ENCODE measurements at places on chromosomes 2 and 18.

GRCh38 chr2:43133336-43133707 lies 93.1 kb downstream of the ZFP36L2 start:
- DNase-seq = no peak

DNA sequence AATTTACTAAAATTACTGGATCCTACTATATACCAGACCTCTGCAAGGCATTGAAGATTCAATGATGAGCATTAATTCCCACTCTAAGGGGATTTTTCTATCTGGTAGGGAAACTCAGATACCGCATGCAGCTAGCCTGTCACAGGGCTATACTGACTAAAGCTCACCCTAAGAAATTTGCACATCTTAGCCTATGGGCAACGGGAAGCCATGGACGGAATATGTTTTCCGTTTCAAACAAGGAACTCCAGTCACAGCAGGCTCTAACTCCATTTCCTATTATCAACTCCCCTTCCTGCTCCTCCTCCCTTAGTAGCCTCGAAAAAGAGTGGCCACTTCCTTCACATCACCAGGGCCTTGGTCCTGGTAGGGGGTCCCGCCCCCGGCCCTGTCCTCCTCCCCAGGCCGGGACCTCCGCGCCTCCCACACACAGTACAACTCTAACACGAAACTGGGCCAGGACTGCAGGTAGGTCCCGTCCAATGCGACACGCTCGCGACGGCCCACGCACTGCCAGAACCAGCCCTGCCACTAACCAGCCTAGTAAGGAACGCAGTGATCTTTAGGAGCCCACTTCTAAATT lies 659 bp upstream of the COX5B start:
- no peak for DNase-seq

DNA sequence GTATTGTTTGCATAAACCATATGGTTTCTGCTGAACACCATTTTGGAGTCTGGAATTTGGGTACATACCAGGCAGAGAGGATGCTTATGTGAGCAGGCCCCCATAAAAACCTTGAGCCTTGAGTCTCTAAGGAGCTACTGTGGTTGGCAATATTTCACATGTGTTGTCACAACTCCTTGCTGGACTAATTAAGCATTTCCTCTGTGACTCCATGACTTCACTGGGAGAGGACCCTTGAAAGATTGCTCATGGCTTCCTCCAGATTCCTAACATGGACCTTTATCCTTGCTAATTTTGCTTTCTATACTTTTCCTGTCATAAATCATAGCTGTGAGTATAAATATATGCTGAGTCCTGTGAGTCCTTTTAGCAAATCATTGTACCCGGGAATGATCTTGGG lies 7.6 kb upstream of the COQ10B start:
- no peak for DNase-seq

DNA sequence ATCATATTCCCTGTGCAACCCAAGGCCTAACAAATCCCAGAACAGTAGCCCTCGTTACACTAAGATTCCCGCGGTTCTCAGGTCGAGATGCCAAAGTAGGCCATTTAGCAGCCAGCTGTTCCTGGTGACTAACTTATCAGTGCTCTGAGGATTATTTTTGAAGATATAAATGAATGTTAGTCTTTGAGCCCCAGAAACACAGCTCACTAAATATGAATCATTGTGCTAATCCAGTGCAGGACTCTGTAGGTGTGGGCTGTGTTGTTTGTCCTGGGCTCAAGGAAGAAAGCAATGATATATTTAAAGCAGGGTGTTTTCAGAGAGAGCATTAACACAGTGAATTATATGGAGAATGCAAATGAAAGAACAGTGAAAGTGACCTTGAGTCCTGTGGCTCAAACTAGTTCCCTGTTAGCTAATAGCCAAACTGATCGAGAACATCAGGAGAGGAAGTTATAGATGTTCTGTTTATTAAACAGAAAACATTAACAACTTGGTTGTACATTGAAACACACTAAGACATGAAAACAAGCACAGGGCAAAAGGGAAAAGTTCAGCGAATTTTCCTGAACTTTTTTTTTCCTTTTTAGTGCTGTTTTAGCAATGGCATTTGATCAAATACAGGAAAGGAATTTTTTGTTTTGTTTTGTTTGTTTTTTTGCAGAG lies 228.3 kb downstream of the RNF152 start:
- no peak for DNase-seq

- no peak for DNase-seq
Observed at GRCh38 chr2:206688990-206689389, 29.2 kb downstream of the DYTN start.

- DNase-seq = no peak
Observed at GRCh38 chr2:113053666-113054065, 999 bp upstream of the IL36B start.

DNA sequence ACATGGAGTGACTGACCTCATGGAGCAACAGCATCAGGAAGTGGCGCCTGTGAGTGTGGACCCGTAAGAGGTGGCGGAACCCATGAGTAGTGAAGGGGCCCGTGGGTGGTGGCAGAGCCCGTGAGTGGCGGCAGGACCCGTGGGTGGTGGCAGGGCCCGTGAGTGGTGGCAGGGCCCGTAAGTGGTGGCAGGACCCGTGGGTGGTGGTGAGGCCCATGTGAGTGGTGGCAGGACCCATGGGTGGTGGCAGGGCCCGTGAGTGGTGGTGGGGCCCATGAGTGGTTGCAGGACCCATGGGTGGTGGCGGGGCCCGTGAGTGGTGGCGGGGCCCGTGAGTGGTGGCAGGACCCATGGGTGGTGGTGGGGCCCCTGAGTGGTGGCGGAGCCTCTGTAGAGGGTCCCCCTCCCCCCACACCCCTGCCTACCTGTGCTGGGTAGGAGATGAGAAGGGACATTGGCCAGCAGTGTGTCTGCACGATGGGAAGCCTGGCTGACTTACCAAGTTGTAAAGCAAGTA lies 407.7 kb upstream of the SALL3 start:
- DNase-seq = no peak

- DNase-seq = no peak
Observed at GRCh38 chr2:99088017-99088416, 53.5 kb upstream of the C2orf15 start.

DNA sequence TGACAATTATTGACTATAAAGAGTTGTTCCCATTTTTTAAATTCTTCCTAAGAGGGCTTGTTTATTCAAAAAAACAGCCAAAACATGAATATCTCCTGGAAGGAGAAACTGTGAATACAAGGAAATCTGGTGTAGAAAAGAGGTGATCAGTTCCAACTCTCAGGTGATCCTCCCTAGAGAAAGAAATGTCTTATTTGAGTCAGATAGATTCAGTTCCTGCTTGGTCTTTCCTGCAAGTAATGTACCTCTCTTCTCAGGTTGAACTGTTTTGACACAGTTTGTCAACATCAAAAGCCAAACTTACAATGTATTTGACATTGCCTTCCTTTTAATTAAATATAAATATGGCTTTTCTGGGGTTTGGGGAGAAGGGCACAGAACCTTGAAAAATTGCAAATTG lies 567.4 kb downstream of the ARHGAP15 start:
- no peak for DNase-seq

GRCh38 chr2:11967946-11968465 lies 221.6 kb downstream of the LPIN1 start:
- DNase-seq = no peak

DNA sequence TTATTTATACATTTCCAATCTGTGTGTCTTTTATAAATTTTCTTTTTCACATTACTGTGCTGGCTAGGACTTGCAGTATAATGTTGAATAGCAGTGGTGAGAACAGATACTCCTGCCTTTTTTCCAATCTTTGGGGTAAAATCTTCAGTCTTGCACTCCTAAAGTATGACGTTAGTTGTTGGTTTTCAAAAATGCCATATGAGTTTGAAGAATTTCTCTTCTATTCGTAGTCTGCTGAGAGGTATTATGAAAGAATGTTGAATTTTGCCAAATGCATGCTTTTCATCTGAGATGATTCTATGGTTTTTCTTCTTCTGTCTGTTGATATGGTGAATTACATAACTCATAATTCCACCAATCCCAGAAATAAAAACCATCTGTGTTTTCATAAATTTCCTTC lies 335.3 kb upstream of the CHST9 start:
- DNase-seq = no peak

GRCh38 chr18:67134911-67135310 lies 381.6 kb downstream of the DSEL start:
- no peak for DNase-seq

GRCh38 chr2:105912081-105912480 lies 167.4 kb downstream of the NCK2 start:
- no peak for DNase-seq

All from HS-5 (cell line).